ENCODE measurements at places on chromosomes 6 and 20.
A peak's percentile ranks its signal among the peaks of the same experiment; 100 is the strongest.

DNA sequence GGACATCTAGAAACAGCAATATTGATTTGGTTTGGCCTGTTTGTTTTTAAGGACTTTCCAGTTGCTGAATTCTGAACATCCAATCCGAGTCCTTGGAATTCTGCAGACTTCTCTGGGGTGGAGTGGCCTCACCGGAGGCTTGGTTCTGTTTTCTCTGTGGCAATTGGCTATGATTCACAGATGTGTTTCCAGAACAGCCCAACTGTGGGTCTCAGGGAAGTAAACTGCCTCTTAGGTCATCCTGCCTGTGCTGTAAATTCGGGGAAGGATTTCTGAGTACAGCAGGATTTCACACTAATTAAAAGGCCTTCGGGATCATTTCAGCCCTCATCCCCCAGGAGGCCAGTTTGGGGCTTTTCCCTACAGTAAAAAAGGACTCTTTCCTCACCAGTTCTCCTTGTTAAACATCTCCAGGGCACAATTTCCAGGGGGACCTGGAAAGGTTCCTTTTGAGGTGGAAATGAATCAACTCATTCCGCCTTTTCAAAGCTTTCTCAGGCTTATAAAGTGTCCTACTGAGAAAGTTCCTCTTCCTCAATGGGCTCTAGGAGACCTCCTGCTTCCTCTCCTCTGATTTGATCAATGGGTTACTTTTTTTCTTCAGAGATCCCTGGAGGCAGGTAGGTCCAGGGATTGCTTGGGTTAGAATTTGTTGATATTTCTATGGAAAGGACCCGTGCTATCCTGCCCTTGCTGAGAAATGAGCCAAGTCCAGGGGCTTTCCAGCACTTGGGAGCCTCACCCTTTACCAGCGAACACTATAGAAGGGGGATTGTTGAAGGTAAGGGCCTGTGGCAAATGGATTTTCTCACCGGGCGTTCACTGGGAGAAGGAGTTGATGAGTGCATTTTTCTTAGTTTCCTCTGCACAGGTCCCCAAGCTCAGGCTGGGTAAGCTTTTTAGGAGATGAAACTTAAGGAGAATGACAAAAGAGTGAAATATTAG lies 114.6 kb downstream of the CLIC5 start:
- DNase-seq = no peak

DNA sequence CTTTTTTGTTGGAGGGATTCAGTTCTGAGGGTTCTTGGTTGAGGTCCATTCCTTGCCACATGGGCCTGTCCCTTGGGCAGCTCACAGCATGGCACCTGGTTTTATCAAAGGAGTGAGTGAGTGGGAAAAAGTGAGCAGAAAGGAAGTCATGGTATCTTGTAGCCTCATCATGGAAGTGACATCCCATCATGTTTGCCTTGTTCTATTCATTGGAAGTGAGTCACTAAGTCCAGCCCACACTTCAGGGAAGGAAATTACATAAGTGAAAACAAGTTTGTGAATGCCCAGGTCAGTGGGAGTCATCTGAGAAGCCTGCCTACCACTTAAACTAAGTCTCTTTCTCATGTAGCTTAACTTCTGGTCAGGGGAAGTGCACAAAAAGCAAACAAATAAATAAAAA lies 32.8 kb upstream of the ZNFX1 start:
- no peak for DNase-seq

GRCh38 chr6:23964865-23965264 lies 161.2 kb upstream of the NRSN1 start:
- no peak for DNase-seq

DNA sequence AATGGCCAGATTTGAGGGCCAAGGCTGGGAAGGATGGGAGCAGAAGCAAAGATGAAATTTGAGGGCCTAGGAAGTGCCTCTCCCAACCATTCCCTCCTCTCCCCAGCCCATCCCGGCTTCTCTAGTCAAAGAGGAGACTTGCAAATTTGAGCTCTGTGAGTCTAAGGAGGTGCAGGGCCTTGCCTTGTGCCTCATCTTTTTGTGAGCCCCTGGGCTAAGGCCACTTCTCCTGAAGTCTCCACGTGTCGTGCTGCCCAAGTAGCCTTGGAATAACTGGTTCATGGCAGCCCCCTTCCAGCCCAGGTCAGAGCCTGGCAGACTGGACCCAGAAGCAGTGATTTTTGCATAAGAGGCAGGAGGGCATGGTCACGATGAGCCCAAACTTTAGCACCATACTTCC lies 6.7 kb downstream of the PTGIS start:
- DNase-seq = no peak

DNA sequence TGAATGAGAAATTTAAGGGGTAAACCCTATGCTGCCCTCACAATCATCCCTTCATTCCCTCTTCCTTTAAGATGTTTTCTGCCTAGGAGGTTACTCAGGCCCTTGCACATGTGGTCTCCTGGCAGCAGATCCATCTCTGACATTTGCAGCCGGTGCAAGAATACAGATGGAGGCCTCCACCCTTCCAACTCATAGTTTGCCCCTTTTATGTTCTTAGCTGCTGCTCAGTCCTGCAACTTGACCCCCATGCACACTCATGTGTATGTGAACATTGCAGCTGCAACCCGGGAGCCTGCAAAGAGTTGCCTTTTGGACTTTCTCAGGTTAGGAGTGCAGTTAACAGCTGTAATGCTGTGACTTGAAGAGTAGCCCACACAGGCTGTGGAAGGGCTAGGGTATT lies 131.9 kb upstream of the SGK1 start:
- DNase-seq = no peak

DNA sequence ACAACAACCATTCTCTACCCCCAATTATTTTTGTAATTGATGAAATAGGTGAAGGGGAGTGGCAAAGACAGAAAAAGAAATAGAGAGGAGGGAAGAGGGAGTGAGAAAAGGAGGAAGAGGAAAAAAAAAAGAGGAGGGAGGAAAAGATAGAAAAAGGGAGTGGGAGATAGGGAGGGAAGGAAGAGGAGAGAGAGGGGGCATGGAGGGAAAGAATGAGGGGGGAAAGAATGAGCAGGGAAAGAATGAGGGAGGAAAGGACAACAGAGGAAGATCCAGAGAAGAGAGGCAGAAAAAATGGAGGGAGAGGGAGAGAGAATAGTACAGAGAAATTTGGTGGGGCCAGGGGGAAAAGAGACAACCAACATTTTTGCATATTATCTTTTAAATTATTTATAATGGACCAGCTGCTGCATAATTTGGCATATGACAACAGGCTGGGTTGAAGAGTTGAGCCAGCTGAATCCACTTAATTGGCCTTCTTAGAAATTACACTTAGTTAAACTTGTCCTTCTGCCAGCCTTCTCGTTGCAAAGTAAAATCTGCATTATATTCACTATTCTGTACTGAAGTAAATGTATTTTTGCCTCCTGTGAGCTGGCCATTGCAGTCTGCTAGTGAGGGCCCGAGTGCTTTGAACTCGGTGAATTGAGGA lies 101.0 kb downstream of the ARHGAP18 start:
- DNase-seq = no peak

GRCh38 chr6:106591111-106591825 lies 38.0 kb downstream of the RTN4IP1 start:
- DNase-seq = no peak

GRCh38 chr20:44495257-44495656 lies 19.6 kb downstream of the TTPAL start:
- DNase-seq = no peak

DNA sequence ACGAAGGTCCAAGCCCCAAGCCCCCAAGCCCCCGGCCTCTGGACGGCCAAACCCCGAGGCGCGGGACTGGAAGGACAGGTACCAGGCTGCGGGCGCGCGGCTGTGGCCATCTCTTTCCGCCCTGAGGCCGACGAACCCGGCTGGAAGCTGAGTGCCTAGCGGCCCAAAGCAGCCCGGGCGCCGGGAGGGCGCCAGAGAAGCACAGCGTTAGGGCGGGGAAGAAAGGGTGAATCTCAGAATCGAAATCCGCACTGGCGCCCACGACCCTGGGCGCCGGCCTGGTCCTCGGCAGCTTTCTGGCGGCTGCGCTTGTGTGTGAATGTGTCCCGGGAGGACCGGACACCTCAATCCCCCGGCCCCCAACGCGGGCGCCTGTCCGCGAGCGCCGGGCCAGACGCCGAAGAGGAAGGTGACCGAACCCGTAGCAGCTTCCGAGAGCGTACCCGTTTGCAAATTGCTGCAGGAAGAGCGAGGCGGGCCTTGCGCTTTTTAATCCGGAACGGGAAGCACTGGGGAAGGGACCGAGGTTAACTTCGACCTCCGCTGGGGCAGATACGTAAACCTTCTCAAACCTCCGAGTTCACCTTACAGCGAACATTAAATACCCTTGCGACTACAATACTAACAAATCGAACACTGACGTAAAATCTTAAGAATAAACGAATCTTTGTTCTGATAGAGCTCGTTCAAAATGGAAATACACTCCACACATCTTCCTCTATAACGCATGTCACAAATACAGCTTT lies 2.9 kb downstream of the NRN1 start:
- no peak for DNase-seq

DNA sequence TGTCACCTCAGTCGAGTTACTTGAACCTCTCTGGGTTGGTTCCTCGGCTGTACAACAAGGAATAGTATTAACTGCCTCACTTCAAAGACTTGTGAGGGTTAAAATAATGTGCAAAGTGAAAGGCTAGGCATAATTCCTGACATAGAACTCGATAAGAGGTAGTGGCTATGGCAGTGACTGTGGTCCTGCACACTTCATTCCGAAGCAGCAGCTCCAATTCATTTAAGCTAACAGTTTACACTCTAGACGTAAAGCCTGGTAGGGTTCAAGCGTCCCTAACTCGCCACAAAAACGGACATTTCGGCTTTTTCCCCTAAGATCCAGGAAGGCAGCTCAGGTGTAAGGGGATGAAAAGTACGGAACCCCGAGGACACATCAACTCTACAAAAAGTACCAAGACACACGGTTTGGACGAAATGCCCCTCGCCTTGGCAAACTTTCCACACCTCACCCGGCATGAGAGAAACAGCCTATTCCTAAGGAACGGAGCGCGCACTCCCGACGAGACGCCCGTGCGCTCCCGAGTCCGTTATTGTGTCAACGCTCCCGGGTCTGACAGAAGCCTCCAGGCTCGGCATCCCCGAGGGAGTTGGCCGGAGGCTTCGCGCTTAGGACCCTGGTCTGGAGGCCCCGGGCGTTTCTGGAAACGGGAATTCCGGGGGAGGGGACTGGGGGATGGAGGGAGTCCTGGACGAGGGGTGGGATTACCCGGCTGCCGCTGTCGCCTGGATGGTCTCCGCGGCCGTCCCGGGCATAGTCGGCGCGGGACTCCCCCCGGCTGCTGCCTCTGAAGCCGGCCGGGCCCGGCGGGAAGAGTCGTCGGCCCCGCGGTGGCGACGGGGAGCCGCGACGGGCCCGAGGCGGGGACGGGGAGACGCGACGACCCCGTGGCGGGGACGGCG lies 937 bp downstream of the ZNF318 start:
- DNase-seq = peak; percentile 27

- no peak for DNase-seq
Observed at GRCh38 chr20:18688676-18689075, 100.8 kb downstream of the DTD1 start.

- no peak for DNase-seq
Observed at GRCh38 chr20:46936415-46937156, 41.9 kb downstream of the EYA2 start.

- no peak for DNase-seq
Observed at GRCh38 chr6:8084586-8084985, 17.8 kb downstream of the EEF1E1 start.

DNA sequence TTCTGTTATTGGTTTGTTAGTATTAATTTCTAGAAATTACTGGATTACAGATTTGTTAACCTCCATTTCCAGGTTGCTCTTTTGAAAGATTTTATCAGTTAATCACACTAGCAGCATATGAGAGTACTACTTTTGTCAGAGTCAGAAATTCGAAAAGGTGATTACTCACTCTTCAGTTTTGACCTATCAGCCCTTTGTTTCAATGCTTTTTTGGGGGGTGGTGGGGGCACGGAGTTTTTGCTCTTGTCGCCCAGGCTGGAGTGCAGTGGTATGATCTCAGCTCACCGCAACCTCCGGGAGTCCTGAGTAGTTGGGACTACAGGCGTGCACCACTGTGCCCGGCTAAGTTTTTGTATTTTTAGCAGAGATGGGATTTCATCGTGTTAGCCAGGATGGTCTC lies 149.2 kb downstream of the JARID2 start:
- no peak for DNase-seq

DNA sequence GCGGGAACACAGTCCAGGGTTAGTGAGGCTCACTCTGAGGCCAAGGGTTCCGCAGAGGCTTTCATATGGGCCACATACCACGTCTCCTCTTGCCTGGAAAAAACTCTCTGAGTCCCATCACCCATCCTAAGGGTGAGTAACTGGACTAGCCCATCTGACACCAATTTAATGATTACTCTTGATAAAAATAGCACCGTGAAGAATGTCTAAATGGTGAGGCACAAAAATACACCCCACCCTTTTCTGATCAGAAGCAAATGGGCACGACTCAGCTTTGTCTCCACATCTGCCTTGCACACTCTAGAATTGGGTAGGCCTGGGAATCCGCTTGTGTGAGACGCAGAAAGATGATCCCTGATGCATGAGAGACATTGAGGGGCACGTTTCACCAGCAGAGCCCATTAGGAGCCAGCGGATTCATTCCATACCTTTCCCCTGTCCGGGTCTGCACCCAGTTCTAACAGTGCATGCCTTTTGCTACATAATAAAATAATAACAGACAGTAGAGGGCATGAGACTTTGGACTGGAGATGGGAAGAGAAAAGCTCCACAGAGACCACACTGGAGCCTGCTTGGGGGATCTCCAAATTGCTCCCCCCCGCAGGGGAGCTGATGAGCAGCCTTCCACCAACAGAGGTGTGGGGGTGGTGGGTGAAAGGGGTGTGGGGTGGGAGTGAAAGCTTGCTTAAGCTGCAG lies 110.0 kb upstream of the KCNK16 start:
- no peak for DNase-seq

- no peak for DNase-seq
Observed at GRCh38 chr6:82984720-82985119, 80.9 kb downstream of the UBE3D start.

- no peak for DNase-seq
Observed at GRCh38 chr6:10112871-10113549, 301.9 kb downstream of the TFAP2A start.

- no peak for DNase-seq
Observed at GRCh38 chr20:62461157-62461556, 14.6 kb downstream of the GATA5 start.

- DNase-seq = no peak
Observed at GRCh38 chr20:13681248-13682125, 42.8 kb upstream of the TASP1 start.

- DNase-seq = no peak
Observed at GRCh38 chr6:7865781-7866180, 44.8 kb downstream of the TXNDC5 start.

Data from putamen (tissue), 1 donor.